ENCODE measurements at places on chromosomes 4 and X. TPM values are rescaled to one million over a fixed set of nuclear protein-coding genes. Genes with fewer than 3 reads are reported as not detected.

DNA sequence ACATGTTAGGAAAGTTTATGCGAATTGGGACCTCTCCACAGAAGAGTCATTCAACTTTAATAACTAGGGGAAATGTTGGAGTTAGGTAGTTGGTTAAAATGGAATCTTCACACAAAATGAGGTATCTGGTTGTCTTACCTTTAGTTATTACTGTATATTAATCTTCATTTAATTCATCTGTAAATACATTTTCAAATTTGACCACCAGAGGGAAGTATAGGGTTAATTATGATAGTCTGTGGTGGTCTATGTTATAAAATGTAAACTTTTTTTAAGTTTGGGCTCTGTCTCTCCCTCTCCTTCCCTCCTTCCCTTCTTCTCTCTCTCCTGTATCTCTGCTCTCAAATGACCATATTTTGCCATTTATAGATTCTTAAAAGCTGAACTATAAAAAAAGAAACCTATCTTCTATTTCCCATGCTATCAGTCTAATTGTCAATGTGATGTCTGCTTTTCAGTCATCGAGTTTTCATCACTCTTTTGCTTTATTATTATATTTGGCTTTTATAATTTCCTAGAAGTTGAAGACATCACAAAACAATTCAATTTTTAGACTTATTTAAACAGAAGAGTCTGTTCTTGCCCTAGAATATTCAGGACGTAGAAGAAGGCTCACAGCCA, 49.8 kb downstream of the TMEM144 start:
- DNase-seq = peak; percentile 35

PPEF2 gene
- polyA plus RNA-seq = 0.58 TPM

USP27X gene
- polyA plus RNA-seq = 11.4 TPM

- DNase-seq = no peak
Observed at GRCh38 chr4:69056921-69057550, 39.2 kb upstream of the UGT2B7 start.

ADH7 gene
- polyA plus RNA-seq = not detected

DNA sequence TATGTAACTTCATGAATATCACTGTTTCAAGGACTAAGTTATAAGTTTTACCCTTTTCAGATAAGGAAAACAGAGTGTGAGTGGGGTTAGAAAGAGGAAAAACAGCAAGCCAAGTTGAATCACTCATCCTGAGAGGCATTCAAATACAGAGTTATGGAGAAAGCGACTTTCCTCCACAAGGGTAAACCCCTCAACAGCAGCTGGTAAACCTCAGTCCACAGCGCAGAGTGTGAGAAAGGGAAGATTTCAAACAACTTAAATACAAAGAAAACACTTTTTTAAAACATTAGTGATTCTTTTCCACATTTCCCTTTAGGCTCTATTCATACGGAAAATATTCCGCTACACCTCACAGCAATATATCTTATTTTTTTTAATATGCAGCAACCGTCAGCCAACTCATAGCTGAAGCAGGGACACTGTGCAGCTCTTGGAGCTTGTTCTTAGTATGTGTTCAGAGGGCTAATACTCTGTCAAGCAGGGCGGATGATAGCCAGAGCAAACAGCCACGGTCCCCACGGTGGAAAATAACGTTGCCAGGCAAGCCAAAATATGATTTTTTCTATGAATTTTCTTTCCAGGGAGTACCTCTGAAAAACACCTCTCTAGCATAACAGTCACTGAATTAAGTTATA, 488.9 kb upstream of the FAT1 start:
- peak; percentile 17 for DNase-seq

GRCh38 chr4:151676301-151676700, 84.5 kb downstream of the GATB start:
- no peak for DNase-seq

- no peak for DNase-seq
Observed at GRCh38 chr4:38905652-38906385, 38.2 kb downstream of the FAM114A1 start.

All from left kidney (tissue), 8 donors.